HCT116 (cell line): ENCODE measurements at places on chromosomes 13 and 19.

DNA sequence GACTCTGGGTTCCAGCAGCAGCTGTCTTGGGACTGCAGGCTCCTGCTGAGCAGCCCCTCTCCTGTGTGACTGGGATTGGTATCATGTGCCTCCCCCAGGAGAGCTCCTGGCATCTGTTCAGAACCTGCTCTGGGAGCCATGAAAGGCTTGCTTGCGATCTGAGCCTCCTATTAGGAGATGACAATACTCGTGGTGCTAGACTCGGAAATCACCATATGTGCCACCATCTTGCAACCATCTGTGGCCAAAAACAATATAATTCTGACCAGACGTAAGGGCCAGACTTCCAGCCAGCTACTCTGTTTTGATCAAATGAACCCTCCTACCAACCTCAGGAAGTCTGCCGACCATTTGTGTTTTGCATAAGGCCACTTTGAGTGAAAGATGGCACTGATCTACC is 484.7 kb downstream of the IRS2 start:
- DNase-seq, result no peak

- DNase-seq, result no peak
These were observed 17.0 kb upstream of the LPAR6 start for GRCh38 chr13:48429886-48430285.

DNA sequence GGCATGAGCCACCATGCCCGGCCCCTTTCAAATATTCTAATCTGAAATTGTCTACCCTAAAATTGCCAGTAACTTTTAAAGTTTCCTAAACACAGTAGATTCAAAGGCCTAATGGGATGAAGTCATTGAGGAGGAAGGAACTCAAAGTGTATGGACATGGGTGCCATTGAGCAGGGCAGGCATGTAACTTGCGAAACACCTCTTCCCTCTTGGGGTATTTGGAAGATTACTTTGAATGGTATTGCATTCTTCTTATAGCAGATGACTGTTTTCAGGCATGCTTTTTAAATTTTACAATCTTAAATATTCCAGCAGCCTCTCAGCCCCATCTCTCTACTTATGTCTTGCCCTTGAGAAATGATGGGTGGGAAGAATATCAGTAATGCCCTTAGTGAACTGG is 21.0 kb downstream of the TM9SF2 start:
- no peak for DNase-seq

- DNase-seq, result no peak
These were observed 135.2 kb downstream of the SUCLA2 start for GRCh38 chr13:47865883-47866282.

DNA sequence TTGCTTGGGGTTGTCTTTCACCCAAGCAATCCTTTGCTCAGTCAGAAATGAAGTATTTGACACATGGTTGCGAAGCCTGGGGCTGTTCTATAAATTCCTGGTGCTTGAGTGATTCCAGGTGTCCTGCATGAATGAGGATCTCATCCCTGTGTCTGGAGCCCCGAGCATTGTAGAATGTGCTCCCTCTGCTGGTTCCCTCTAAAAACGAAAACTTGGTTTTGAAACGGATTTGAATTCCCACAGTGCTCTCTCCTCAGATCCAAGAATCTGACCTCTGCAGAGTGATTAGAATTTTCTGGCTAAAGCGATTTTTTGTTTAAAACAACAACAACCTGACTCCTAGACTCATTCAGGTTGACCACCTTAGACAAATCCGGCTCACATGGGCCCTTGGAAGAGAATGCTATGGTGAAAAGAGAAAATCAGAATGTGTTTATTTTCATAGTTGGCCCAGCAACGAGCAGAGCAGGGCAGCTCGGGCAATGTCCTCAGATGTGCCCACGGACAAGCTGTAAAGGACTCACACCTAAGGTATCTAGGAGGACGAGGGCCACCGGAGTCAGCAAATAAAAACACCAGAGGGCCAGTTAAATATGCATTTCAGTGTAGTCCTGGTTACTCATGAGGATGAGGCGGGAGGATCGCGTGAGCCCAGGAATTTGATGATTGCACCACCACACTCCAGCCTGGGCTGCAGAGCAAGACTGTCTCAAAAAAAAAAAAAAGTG is 8.7 kb upstream of the ATP12A start:
- peak; percentile 67 for DNase-seq

DNA sequence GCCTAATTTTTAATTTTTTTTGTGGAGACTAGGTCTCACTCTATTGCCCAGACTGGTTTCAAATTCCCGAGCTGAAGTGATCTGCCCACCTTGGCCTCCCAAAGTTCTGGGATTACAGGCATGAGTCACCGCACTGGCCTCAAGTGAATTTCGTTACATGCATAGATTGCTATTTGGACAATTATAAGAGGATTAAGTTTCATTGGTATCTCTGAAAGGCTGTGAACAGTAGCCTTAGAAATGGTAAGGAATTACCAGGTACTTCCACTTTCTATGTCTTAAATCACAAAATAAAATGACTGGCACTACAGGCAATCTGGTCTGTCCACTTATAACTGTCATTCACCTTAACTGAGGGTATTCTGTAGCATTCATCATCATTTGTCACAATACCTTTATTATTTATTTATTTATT is 2.9 kb upstream of the CCDC9 start:
- DNase-seq, result no peak
